ENCODE measurements at places on chromosomes 7 and 10. TPM values are rescaled to one million over a fixed set of nuclear protein-coding genes. Genes with fewer than 3 reads are reported as not detected.

GRCh38 chr7:158282461-158283001 lies 305.1 kb downstream of the PTPRN2 start:
- no peak for DNase-seq

AEBP1 gene
- 8.4 TPM for total RNA-seq

DNA sequence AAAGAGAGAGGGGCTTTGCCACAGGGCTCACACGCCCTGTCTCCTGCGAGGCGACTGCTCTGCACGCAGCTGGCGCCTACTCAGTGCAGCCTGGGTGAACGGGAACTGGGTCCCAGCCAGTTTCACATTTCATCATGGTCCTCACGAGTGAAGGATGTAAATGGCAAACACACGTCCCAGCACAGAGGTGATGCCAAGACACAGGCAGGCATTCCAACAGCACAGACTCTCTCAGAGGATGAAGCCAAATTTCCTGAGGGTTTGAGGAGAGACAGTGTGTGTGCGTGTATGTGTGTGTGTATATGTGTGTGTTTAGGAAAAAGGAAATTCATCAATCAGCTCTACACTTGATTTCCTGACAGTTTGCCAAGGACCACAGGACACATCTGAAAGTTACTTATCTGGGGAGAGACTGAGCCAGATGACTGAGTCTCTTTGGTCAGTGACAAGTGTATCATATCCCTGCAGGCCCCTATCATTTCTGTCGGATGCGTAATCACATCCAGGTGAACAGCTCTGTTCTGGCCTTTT lies 53.9 kb downstream of the CHST15 start:
- DNase-seq, result no peak

DNA sequence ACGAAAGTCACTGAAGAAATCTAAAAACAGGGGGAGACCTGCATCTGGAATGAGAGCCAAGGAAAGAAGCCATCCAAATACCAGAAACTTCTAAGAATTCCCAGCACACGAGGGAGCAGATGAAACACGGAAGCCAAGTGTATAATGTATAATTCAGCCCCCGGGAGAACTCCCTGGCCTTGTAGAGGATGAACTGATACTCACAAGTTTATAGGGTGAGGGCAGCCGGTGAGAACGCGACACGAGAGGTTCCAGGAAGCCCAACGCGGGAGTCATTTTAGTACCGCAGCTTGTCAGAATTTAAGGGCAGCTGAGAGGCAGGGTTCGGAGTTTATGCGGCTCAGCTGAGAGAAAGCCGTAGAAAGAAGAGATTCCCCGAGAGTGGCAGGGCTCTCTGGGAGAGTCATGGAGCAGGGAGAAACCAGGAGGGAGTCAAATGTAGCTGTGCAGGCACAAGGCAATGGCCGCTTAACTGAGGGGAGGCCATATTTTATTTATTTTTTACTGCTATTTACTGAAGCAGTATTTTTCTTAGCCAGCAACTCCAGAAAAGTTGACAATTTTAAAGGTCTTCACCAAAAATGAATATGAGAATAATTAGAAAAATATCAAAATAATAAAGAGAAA lies 164.0 kb downstream of the NPSR1 start:
- DNase-seq, result no peak

GPR15LG gene
- not detected for total RNA-seq

DNA sequence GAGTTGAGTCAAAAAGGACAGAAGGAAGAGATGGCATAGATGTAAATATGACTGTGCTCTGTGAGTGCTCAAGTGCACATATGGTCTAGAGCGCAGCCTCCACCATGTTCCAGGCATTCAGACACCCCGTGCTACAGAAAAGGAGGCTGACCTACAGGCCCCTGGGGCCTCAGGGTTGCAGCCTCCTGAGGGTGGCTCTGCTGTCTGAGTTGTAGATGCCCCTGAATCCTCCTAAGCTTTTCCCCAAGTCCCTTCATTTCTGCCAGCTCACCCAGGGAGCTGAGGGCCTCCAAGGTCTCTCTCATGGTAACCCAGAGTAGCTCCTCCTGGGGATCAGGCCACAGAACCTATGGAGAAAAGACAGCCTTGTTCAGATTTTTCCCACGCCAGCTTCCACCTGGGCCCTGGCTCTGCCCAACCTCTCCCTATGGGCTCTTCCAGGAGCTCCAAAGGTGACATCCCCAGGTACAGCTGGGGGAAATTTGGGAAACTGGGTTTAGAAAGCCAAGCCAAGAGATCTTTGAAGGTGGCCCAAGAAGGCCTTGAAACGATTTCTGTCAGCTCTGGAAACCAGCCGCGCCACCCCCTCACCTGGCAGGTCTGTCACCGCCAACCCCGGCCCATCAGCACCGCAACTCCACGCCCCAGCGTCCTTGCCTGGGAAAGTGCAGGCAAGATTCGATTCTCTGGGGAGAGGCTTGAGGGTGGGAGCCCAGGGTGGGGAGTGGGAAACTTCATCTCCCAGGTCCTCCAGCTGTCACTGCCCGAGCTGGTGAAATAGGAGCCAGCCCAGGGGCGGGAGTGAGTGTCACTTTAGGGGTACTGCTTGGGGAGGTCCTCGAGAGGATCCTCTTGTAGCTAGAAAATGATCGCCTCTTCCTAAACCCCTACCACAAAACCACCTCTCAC lies 2.4 kb downstream of the ZNF467 start:
- no peak for DNase-seq

- DNase-seq, result no peak
Observed at GRCh38 chr10:27911539-27911938, 87.3 kb downstream of the ODAD2 start.

COMTD1 gene
- total RNA-seq, result 43.9 TPM

- no peak for DNase-seq
Observed at GRCh38 chr7:108313086-108313485, 143.2 kb downstream of the NRCAM start.

DNA sequence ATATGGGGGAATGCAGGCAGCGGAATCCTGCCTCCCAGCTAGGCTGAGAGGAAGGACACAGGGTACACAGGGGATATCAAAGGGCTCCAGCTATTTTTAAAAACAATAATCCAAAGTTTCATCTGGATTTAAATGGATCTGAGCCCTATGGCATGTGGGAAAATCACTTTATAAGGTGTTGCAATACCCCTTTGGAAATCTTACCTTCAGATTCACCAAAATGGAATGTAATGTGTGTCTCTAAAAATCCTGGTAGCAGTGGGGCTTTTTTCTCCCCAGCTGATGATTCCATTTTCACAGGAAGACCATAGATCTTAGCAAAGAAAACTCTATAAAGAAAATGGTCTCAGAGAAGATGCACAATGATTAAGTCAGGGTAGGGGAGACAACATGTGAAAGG lies 722.2 kb downstream of the PARD3 start:
- DNase-seq, result no peak

GRCh38 chr7:78792006-78792405 lies 661.5 kb downstream of the MAGI2 start:
- DNase-seq, result no peak

EVX1 gene
- total RNA-seq, result not detected

All from CD8-positive, alpha-beta memory T cell (primary cell).